Stimulated activated CD8-positive, alpha-beta memory T cell treated with anti-CD3 and anti-CD28 coated beads, Interleukin-15, amount 100 ng/mL, for 24 hours (primary cell): ENCODE measurements at places on chromosomes 5 and 9.

DNA sequence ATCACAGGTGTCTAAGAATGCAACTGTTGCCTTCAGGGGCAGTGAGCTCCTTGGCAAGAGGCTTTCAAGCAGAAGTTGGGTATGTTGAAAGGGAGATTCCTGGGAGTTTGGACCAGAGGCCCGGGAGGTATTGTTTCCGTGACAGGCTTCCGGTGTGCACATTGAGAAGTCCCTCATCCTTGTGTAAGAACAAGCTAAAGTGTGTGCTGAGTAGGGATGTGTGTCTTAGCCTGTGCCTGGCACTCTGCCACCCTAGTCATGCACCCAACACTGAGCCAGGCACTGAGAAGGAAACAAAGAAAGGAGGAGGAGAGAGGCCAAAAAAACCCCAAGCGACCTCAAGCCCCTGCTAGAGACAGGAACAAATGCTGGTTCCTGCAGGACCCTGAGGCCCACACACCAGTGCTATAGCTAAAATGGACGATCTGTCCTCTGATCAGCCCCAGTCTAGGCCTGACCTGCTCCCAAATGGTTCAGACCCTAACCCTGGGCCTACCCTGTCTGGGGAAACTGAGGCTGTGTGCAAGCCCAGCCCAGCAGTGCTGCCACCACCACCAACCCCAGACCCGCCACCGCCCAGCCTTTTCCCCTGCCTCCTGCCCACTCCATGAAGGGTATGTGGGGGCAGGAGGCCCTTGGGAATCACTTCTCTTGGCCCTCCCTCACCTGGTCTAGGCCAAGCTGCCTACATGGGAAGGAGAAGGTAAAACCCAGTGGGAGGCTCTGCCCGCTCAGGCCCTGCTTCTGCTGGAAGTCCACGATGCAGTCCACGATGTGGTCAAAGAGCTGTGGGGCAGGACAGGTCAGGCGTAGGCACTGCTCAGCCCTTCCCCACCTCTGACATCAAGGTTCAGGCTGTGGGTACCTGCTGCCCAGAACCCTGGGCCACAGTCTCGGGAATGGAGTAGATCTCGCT is 12.6 kb downstream of the HK3 start:
- no peak for DNase-seq

DNA sequence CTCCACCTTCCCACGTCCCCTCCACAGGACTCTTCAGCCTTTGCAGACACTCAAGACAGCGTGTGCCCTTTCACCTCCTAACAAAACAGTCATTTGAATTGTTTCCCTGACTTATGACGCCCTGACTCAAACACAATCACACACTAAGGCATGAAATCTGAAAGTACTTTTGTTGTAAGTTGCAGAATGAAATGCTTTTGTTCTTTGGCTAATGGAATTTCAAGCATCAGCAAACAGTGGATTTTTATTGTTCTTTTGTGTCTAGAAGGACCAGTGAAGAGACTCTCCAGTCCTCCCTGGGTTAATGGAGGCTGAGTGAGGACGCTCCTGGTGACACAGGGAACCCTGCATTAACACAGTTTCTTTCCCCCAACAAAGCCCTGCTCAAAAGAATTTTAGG is 380.1 kb downstream of the CTNND2 start:
- DNase-seq = no peak

GRCh38 chr5:103623425-103623824 is 60.8 kb upstream of the NUDT12 start:
- DNase-seq = no peak

GRCh38 chr5:143340891-143341685 is 62.4 kb downstream of the NR3C1 start:
- no peak for DNase-seq

DNA sequence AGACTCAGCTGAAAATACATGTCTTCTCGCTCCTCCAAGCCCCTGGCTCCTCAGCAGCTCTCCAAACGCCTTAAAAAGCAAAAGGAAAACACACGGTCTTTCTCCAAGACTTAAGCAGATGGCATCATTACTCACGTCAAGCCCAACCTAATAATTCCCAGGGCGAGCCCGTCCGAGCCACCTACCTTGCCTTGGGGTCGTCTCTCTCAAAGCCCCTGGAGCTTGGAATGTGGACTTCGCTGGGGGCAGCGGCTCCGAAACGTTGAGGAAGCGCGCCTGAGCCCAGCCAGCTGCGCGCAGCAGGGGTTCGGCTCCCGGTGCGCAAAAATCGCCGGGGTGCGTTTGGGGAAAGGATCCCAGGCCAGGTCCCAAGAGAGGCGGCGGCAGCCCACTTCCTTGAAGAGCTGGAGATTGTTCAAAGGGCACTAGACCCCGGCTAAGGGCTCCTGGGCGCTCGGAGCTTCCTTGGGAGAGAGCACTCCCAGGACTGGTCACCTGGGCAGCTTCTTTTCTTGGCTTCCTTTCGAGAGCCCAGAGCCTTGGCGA is 395 bp downstream of the DRD1 start:
- DNase-seq = no peak

- no peak for DNase-seq
Measured at GRCh38 chr5:1005249-1005851, 3.3 kb upstream of the NKD2 start.

GRCh38 chr5:115391780-115392179 is 95.3 kb upstream of the CCDC112 start:
- no peak for DNase-seq

DNA sequence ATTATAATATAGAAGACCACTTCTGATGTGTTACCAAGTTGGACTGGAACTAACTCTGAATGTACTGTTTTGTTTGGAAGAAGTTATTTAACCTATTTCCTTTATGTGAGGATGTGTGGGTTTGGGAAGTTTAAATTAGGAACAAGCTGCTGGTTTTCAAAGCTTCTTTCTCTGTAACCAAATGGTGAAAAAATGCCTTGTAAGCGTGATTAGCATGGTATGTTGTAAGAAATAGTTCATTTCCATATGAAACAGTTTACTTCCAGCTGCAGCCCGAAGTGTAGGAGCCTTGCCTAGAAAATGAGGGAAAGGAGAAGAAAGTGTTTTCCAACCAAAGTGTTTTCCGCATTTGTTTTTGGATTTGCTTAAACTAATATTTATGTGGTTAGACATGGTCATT is 36.0 kb downstream of the TTC1 start:
- no peak for DNase-seq
